ENCODE measurements at places on chromosomes 6 and 20. TPM values are rescaled to one million over a fixed set of nuclear protein-coding genes. Genes with fewer than 3 reads are reported as not detected.

NHLRC1 gene
- polyA plus RNA-seq, result 1.2 TPM

DNA sequence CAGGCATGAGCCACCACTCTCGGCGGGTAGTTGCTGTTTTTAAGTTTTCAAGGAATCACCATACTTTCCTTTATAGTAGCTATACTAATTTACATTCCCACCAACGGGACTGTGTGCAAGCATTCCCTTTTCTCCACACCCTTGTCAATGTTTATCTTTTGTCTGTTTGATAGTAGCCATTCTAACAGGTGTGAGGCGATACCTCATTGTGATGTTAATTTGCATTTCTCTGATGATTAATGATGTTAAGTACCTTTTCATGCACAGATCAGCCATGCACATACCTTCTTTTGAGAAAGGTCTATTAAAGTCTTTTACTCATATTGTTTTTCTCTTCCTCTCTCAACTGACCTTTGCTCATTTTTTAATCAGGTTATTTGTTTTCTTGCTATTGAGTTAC, 43.0 kb upstream of the CCND3 start:
- DNase-seq, result no peak

GRCh38 chr20:63134201-63134612, 81.7 kb downstream of the YTHDF1 start:
- no peak for DNase-seq

ERMARD gene
- polyA plus RNA-seq, result 37.9 TPM

CALHM6 gene
- 0.59 TPM for polyA plus RNA-seq

GRCh38 chr6:67541586-67541985, 1093.5 kb upstream of the ADGRB3 start:
- DNase-seq, result no peak

CGAS gene
- 1.1 TPM for polyA plus RNA-seq

GRCh38 chr6:123402052-123402451, 234.7 kb downstream of the TRDN start:
- no peak for DNase-seq

GRCh38 chr6:41039060-41039998, at the start of gene UNC5CL:
UNC5CL (minus strand) TSS chr6:41039221; CDS start chr6:41035074, 4,147 bp downstream.
- DNase-seq, result no peak

GRCh38 chr6:155248008-155249001, 15.5 kb upstream of the CLDN20 start:
- no peak for DNase-seq

GRCh38 chr20:31590717-31591225, 14.3 kb upstream of the ID1 start:
- no peak for DNase-seq
